ENCODE measurements at places on chromosomes 12 and 14.

DNA sequence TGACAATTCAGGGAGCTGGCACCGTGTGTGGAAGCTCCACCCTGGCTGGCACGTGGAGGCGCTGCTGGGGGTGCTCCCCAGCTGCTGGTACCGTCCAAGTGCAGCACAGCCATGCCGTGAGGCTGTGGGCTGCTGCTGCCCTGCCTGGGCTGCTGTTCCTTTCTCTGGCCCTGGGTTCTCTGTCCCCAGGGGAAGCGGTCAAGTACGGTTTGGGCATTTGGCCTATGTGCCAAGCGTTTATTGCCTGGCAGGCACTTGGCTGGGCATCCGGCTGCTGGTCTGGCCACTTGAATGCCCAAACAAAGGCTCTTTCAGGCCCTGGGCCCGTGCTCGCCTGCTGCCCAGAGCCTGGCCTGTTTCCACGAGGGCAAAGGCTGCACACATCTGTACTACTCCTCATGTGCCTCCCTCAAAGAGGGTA is 39.6 kb downstream of the RHOF start:
- DNase-seq: no peak

GRCh38 chr12:117031843-117032592 is 67.2 kb downstream of the TESC start:
- no peak for DNase-seq

DNA sequence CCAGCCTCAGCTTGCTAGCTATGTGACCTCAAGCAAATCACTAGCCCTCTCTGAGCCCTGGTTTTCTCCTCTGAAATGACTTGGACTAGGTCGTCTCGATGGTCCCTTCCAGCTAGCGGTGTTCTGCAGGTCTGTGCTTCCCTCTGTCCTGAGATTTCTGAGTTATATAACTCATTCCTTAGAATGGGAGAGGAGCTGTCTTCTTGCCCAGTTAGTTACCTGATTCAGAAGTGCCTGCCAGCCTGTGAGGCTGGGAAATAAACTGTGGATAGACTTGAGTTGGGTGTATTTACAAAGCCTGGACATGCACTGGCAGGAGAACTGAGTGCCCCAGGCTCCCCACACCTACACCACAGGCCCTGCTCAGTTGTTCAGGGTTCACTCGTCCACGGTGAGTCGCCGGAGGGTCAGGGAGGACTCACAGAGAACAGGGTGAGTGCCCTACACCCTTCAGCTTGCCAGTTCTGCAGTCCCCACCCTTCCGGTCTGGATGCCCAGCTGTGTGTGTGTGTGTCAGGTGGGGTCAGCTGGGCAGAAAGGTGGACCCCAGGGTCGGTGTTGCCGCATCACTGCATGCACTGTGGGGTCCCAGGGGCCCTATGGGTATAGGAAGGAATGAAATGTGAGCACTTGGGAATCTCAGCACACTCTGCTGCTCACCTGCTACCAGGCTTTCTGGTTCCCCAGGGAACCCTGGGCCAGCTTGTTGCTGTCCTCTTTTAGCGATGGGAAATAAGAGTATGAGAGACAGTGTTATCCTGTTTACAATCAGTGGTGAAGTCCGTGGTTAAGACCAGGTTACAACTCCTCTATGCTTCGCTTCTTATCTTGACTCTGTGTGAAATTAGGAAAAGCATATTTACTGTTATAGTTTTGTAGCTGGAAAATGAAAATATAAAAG is 348.2 kb downstream of the DPF3 start:
- DNase-seq: no peak

DNA sequence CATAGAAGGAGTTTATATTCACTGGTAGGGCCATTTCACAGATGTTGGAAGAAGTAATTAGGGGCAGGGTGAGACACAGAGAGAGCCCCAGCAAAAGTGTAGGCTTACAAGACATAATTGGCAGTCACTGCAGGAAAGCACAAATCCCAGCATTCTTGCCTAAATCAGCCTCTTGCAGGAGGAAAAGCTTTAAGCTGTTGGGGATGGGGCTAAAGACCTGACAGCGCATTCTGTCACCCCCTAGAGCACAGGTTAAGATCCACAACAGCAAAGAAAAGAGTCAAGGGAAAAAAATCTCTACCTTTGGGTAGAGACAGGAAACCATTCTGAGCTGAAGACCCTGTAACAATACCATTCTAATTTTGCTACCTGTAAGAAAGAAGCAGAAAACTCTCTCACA is 409.0 kb downstream of the DAD1 start:
- no peak for DNase-seq

DNA sequence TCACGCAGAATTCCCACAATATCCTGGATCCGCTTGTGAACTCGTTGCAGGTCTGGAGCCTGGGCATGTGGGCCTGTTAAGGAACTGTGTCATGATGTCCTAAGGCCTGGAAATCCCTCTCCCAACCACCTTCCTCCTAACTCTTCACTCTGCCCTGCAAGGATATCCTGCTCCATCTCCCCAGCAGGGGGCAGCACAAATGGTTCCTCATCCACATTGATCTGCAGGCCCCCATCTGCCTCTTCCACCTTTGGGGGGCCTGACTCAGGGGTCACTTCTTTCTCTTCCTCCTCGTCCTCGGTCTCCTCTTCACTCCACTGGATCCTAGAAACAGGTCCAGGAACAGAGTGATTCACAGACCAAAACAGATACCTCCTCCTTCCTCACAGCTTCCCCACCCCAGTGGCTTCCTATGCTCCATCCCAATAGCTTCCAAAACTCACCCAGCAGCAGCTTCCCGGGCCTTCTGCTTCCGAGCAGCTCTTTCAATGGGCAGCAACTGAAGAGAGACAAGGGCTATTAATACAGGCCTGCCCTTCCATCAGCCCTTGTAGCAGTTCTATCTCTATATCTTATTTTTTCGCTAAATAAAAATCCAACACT is 4.5 kb downstream of the NOP2 start:
- peak; percentile 72 for DNase-seq

GRCh38 chr14:77026930-77027537 is 1.5 kb downstream of the IRF2BPL start:
- peak; percentile 38 for DNase-seq

DNA sequence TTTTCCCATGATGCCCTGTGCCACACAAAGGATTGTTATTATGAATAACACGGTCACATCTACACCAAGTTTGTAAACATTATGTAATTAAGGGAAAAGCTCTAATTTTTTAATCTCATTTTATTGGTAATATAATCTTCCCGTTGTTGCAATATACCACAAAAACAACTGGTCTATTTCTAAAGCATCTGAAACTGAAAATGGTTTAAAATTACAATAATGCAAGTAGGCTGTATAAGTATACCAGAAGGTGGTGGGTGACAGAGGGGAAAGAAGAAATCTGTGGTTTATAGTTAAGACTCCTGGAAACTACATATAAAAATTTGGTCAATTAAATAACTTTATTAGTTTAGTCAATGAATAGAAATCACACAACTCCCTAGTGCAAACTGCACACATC is 5.2 kb downstream of the DDHD1 start:
- DNase-seq: no peak

GRCh38 chr12:88237954-88238353 is 95.8 kb downstream of the TMTC3 start:
- DNase-seq: no peak

GRCh38 chr14:95227279-95227860 is 70.0 kb upstream of the DICER1 start:
- no peak for DNase-seq

DNA sequence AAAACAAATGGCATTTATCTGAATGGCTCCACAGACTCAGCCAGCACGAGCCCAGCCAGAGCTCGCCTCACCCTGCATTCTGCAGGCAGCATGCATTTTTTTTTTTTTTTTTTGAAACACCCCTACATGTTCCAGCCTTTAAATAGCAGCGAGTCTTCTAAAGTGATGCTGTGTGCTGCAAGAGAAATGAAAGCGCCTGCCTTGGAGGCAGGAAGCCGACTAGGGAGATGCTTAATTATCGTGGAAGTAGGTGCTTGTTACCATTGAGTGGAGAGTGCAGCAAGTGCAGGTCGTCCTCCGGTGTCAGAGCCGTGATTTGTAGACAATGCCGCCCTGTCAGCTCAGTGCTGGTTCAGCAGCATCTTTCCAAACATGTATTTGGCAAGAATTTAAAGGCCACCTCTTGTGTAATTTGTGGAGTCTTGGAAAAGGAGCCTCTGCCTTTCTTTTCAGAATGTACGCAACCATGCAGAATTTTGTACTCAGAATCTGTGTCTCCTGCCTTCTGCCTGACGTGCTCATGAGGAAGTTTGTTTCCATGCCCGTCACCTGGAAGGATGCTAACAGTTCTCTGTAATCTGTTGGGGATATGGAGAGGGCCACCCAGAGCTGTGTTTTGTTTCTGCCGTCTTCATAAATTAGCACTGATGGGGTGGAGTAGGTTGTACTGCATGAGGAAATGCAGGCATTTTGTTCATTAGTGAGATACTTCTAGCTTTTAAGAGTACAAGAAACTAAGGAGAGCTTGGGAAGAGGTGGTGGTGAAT is 345.9 kb upstream of the RGS6 start:
- DNase-seq: peak; percentile 10

GRCh38 chr14:34937442-34937841 is 45.4 kb upstream of the SRP54 start:
- no peak for DNase-seq

GRCh38 chr12:131507881-131508280 is 203.0 kb upstream of the SFSWAP start:
- DNase-seq: no peak

GRCh38 chr12:29650371-29650770 is 133.4 kb downstream of the TMTC1 start:
- no peak for DNase-seq

GRCh38 chr14:98840091-98840490 is 431.9 kb downstream of the BCL11B start:
- DNase-seq: no peak

- DNase-seq: no peak
Observed at GRCh38 chr14:104989236-104989950, 3.8 kb downstream of the CLBA1 start.

GRCh38 chr12:61991661-61992060 is 268.5 kb upstream of the USP15 start:
- DNase-seq: no peak
